ENCODE measurements at places on chromosomes 6 and 20.

DNA sequence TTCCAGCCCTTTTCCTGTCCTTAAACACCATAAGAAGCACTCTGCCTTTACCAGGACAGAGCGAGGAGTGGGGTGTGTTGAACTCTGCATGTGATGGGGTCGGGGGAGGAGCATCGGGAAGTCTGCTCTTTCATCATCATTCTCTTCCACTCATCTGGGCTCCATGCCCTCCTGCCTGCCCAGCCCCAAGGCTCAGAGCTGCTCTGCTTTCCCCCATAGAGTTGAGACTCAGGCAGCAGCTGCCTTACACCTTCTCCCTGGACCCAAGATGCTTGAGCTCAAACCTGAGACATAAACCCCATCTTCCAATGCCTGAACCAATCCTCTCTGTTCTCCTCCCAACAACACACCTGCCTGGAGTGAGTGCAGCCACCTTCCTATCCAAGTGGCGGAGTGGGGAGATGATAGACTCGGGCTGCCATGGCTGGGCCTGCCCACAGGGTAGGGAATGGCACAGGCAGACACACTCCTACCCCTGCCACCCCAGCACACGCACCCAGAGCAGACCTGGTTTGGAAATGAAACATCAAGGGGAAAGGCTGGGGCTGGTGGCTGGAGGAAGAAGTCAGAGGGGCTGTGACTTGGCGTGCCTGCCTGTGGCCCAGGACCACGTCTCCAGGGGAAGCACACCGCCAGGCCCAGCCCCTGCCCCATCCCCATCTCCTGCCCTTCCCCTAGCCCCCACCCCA is 28.4 kb downstream of the TFEB start:
- DNase-seq: no peak

- no peak for DNase-seq
These were observed 79.3 kb downstream of the CAP2 start for GRCh38 chr6:17472653-17473183.

DNA sequence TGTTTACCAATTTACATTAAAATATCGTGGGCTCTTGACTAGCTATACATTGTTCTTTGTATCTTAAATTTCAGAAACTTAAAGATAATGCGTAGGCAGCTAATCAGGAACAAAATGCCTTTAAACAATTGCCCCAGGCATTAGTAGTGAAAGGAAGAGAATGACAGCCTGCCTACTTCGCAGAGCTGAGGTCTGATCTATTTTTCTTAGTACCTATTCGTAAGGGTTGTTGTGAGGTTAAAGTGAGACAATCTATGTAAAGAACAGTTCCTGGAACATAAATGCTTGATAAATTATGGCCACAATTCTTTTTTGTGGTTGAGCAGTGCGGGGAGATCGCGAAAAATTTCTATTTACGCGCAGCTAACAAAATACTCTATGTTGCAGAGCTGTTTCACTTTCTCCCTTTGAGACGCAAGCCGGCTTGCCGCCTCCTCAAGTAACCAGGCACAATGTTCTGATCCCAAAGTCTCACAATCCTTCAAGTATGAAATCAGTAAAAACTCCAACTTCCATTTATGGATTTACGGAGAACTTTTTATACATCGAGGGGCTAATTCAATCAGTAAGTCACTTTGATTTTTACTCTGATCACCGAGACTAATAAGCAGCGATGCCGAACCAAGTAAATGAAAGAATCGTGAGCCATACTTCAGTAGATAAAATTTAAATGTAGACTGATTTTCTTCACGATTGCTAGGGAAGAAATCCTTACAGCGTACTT is 878 bp upstream of the PNRC1 start:
- DNase-seq: no peak

DNA sequence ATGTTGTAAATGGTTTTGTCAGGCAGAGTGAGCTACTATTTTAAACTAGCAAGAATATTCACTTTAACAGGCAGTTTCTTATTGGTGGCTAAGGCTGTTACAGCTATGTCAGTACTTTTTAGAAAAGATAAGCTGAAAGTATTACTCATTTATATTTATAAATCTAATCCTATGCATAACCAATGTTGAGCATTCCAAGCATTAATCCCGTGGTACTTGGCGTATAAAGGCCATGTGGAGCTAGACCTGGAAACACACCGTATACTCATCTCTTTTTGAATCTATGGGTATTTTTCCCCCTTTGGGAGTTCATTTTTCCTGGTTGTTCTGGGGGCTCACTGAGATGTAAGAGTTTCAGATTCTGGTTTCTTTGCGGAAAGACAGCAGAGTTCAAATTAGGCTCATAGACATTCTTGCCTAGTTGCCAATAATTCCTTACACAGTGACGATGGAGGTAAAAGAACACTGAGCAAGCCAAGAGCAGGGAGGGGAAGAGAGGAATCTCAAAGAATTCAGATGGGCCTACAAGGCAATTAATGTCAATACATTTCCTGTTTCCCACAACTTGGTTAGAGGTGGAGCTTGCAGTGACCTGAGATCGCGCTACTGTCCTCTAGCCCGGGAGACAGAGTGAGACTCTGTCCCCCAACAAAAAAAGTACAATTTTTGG is 211.5 kb downstream of the SOX4 start:
- DNase-seq: no peak

DNA sequence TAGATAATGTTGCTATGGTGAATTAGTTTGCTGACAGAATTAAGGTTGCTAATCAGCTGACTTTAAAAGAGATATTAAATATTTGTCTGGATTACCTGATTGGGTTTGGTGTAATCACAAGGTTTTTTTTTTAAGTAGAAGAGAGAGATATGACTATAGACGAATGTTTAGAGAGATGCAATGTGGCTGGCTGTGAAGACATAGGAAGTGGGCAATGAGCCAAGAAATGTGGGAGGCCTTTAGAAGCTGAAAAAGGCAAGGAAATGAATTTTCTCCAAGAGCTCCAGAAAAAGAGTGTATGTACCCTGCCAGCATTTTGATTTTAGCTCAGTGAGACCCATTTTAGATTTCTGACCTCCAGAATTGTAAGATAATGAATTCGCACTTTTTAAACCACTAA is 598.3 kb downstream of the PKHD1 start:
- no peak for DNase-seq

GRCh38 chr20:60008130-60008808 is 50.0 kb downstream of the CDH26 start:
- DNase-seq: no peak

DNA sequence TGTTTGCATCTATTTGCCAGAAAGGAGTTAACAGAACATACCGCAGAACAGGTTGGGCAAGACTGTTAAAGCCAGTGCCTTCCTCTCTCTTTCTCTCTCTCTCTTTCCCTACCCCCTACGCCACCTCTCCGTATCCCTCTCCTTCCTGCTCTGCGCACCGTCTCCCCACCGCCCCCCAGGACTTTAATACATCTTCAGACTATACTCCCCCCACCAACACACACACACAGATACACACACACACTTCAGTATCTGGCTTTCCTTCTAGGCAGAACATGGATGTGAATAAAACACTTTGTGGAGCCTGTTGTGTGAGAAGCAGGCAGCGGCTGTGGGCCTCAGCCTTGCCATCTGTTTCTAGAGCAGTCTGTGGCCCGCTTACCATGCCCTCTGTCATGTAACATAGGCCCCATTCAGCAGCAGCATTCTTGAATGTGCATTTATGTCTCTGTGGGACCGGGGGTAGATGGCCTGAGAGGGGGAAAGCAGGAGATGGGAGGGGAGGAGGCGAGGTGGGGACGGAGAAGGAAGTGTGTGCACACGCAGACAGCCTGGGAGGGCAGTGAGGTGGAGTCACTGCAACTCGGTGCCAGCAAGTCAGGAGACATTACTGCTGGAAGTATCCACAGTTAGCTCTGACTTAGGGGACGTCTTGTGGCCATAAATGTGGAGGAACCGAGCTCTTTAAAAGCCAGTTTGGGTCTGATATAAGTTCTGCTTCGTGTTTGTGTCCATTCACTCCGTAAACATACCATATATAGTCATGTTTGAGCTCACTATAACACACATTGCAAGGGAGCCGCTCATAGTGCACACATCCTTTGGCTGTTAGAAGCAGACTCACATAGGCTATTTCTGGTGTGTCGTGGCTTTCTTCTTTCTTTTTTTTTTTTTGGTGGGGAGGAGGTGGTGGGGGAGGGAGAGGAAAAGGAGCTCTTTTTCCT is 38.4 kb downstream of the RREB1 start:
- DNase-seq: no peak

DNA sequence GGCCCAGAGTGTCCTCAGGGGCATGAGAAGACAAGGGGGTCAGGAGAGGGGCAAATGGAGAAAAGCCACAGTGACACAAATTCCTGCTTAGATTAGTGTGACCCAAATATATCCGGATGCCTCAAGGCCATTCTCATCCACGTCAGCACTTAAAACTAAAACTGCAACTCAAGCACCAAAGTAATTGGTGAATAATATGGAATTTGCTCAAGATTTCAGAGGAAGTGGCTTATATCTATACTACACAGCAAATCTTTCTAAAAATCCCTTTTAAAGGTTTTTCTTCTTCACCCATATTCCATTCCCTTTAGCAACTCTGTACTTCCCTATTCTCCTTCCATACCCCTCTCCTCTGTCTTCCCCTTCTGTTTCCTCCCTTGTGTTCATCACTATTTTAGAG is 15.2 kb downstream of the DEF6 start:
- no peak for DNase-seq

GRCh38 chr20:50107796-50108331 is 5.1 kb downstream of the UBE2V1 start:
- no peak for DNase-seq

DNA sequence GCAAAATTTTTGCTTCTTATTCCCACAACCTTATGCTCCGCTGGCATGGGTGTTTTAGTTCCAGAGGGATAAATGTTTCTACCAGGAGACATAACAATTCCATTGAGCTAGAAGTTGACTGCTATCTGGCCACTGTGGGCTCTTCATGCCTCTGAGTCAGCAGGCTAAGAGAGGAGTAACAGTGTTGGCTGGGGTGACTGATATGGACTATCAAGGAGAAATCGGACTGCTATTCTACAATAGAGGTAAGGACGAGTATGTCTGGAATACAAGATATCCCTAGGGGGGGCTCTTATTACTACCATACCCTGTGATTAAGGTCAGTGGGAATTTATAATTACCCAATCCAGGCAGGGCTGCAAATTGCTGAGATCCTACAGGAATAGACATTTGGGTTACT is 26.9 kb downstream of the FBXO30 start:
- no peak for DNase-seq

DNA sequence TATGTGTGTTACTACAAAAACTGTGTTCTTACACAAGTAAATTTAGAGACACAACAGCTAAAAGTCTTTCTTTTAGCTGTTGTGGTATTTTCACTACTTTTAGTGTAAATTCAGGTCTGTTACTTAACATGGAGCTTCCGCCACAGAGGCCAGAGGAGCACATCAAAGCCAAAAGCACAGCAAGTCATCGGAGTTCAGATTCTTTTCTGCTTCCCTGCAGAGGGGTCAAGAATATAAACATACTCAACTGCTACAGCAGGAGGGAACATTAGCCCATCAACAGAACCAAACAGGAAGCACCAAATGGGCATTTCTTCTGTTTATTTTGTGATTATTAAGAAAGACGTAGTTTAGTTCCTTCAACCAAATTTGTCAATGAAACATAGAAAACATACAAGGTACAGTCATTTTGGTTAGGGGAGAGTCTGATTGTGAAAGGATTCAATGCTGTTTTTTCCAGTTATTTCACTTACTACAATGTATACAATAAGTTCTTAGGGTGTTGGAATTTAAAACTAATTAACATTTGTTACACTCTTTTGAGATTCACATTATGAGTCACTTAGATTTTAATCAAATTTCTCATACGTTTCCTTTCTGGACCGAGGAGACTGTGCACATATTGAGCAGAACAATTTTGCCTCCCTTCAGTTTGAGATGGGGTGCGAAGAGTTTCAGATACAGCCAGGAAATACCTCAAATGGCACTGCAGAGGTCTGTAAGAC is 42.8 kb upstream of the DSE start:
- no peak for DNase-seq

- no peak for DNase-seq
These were observed 33.0 kb downstream of the CHRNA4 start for GRCh38 chr20:63328026-63328700.

DNA sequence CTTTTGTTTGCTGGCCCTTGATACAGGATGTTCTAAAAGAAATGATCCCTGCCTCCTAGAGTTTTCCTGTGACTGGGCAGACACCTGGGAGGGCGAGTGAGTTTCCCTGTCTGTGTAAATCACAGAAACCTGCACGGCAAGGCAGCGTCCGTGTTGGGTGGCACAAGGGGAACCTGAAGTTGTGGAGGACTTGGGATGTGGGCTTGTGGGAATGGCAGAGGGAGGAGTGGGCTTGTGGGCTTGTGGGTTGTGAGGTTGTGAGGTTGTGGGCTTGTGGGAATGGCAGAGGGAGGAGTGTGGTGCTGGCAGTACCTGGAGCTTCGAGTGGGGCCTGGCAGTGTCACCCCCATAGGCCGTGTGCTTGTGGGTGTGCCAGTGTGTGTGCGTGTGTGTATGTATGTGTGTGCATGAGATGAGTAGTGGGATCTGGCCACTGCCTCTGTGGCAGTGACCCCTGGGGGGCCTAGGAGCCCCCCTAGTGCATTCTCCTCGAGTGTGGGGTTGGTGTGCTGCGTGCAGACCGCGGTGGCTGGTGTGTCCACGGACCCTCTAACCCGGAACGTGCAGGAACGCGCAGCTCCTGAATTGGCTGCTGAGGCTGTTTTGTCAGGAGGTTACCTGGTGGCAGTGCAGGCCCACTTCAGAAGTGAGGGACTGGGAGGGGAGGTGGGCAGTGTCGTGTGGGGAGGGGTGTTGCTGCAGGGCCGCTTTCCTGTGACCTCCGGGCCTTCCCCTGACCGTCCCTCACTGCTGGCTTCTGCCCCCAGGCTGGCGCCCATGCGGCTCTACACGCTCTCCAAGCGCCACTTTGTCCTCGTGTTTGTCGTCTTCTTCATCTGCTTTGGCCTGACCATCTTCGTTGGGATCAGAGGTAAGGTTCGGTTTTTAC is 13.0 kb downstream of the TMEM181 start:
- DNase-seq: no peak

DNA sequence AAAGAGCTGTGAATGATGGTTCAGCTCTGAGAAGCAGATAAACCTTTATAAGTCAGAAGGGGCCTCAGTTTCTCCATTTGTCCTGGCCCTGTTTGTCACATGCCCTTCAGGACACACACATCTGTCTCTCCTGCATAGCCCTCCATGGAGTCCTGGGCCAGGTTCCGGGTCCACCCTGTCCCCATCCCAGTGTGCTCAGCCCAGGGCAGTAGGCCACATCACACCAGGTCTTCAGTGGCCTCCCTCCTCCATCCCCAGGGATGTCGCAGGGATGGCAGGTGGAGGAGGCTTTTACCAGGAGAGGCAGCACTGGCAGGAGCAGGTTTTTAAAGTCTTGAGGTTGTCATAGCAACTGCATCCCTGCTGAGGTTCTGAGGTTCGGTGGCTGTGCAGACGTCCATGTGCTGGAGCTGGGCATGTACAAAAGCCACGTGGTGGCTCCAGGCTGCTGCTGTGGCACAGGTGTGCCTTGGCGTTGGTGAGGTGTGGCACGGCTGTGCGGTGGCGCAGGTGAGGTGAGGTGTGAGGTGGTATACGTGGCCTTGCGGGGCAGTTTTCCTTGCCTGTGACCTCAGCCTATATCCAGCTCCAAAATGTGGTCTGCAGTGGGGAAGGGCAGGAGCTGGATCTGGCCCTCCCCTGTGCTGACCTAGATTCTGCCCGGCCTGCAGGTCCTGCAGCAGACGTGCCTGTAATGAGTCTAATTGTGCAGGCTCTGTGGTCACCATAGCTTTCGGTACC is 8.0 kb upstream of the NPBWR2 start:
- no peak for DNase-seq

GRCh38 chr6:133833949-133834359 is 55.0 kb upstream of the TCF21 start:
- no peak for DNase-seq
